GM23248 (cell line): ENCODE measurements at places on chromosomes 6 and 20.
A peak's percentile ranks its signal among the peaks of the same experiment; 100 is the strongest.

DNA sequence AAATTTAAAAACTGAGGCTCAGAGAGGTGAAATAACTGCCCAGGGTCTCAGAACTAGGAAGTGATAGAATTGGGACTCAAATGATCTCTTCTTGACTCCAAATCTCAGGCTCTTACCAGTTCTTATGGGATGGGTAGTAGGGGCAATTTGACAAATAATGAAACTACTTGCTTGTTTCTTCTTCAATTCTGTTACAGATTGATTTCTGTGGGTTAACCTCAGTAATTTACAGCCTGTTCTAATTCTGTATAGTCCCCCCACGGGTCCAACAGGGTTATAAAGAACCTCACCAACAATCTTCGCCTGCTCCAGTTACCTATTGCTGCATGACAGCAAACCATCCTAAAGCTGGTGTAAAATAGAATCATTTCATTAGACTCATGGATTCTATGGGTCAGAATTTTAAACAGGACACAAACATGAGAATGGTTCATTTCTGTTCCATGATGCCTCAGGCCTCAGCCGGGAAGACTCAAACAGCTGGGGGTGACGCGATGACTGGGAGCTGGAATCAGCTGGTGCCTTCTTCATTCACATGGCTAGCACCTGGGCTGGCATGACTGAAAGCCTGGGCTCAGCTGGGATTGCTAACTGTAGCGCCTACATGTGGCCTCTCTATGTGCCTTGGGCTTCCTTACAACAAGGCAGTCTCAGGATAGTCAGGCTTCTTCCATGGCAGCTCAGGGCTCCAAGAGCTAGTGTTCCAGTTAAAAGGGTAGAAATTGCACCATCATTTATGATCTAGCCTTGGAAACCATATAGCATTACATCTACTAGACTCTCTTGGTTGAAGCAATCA, 6.6 kb upstream of the WFDC2 start:
- H3K4me1 ChIP-seq, result no peaks in the 10 kb centered on the region
- H3K27ac ChIP-seq, result no peak overlapping the region
- DNase-seq, result no peak
- no peak overlapping the region for H3K4me3 ChIP-seq
- no peaks in the 10 kb centered on the region for H3K36me3 ChIP-seq

- H3K36me3 ChIP-seq, result no peaks in the 10 kb centered on the region
- H3K4me1 ChIP-seq, result peaks cover 10% of the 10 kb centered on the region
- H3K4me3 ChIP-seq, result no peak overlapping the region
- H3K27ac ChIP-seq, result no peak overlapping the region
- DNase-seq, result peak; percentile 26
- H3K27me3 ChIP-seq, result no peaks in the 10 kb centered on the region
Measured at GRCh38 chr6:43856005-43856765, 86.2 kb downstream of the VEGFA start.

DNA sequence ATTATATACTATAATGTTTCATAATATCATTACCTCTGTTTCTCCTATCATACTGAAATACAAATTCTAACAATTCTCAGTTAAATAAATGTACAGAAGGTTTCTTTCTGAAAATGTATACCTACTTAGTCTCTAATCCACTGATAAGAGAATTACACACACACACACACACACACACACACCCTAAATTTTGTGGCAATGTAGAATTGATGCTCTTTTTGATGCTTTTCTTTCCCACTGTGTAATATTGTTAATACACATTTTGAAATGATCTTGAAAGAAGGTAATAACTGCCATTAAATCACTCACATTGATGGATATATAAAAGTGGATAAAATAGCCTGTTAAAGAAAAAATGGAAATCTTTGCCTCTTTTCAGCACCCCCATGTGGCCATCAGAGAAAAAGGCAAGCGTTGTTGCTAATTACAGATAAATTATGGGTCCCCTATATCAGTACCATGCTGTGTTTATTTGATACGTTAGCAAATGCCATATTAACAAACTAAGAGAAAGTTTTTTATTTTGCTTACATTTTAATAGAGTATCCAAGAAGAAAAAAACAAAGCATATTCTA, 76.6 kb upstream of the VGLL2 start:
- DNase-seq, result peak; percentile 34
- no peak overlapping the region for H3K27ac ChIP-seq
- no peaks in the 10 kb centered on the region for H3K36me3 ChIP-seq

DNA sequence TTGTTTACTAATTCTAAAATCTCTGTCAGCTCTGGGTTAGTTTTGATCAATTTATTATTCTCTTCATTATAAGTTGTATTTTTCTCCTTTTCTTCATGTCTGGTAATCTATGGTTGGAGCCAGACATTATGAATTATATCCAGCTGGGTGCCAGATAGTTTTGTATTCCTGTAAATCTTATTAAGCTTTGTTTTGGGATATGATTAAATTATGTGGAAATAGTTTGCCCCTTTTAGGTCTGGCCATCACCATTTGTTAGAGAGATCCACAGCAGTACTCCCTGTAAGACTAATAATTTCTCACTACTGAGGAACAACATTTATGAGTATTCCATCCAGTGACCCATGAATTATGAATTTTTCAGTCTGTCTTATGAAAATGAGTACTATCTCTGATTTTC, 20.9 kb upstream of the SLC17A1 start:
- H3K36me3 ChIP-seq, result no peaks in the 10 kb centered on the region
- no peak for DNase-seq
- H3K27me3 ChIP-seq, result no peaks in the 10 kb centered on the region
- H3K4me1 ChIP-seq, result no peaks in the 10 kb centered on the region

DNA sequence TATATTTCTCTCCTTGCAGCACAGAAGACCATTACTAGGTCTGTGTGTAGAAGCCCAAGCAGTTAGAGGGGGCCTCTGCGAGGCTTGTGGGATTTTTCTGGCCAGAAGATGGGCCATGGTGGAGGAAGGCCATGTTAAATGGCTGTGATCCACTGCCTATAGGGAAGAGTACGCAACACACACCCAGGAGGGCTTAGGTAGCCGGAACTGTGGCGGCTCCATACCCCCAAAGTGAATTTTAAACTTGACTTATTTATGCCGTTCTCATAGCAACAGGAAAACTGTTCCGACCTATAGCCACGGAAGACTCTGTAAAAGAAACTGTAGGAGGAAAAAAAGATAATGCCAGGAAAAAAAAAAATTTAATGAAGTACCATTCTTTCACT, 69.5 kb downstream of the SLX4IP start:
- no peak overlapping the region for H3K27ac ChIP-seq
- no peak overlapping the region for H3K4me3 ChIP-seq
- peaks cover 14% of the 10 kb centered on the region for H3K4me1 ChIP-seq
- DNase-seq, result no peak

DNA sequence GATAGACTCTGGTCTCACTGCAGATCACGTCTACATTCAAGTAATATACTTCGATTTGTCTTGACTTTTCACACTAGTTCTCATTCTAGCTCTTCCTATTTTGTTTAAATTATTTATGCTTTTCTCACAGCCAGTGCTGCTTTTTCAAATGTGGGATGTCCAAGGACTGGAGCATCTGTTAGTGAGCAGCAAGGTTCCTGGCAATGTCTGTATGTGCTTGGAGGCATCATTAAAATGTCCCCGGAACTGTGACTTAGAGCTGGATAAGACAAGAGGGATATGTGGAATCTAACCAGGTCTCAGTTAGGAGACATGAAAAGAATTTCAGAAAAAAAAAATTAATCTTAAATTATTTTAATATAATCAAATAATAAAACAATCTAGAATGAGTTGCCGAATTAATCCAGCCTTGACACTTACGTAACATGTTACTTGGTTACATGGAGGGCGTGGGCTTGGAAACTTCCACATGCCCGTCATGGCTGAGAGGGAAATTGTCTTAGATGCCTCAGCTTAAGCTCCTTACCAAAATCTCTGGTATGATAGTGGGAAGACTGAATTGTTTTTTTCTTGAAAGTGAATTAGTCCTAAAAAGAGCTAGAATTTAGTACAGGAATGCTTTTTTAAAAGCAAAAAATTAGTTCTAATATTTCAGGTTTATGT, 21.4 kb upstream of the CARMIL1 start:
- no peak overlapping the region for H3K4me3 ChIP-seq
- peak; percentile 23 for DNase-seq
- no peaks in the 10 kb centered on the region for H3K4me1 ChIP-seq
- H3K27me3 ChIP-seq, result no peaks in the 10 kb centered on the region
- H3K27ac ChIP-seq, result no peak overlapping the region

DNA sequence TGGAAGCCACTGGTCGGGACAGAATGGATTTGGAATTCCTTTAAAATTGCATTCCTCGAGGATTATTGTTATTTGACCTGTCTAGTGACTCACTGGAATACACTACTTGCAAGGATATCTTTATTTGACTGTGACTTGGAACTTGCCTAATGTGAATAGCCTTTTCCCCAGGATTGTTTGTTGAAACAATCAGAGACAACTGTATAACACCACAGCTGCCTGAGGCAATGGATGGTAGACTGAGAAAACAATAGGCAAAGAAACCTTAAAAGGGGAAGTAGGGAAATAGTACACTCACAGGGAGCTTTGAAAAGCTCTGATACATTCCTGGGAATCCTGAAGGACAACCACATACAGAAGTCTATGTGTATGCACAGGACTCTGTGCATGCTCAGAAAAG, 465.3 kb downstream of the BMP2 start:
- H3K27me3 ChIP-seq, result no peaks in the 10 kb centered on the region
- H3K27ac ChIP-seq, result no peak overlapping the region
- no peaks in the 10 kb centered on the region for H3K4me1 ChIP-seq
- H3K4me3 ChIP-seq, result no peak overlapping the region
- no peak for DNase-seq

DNA sequence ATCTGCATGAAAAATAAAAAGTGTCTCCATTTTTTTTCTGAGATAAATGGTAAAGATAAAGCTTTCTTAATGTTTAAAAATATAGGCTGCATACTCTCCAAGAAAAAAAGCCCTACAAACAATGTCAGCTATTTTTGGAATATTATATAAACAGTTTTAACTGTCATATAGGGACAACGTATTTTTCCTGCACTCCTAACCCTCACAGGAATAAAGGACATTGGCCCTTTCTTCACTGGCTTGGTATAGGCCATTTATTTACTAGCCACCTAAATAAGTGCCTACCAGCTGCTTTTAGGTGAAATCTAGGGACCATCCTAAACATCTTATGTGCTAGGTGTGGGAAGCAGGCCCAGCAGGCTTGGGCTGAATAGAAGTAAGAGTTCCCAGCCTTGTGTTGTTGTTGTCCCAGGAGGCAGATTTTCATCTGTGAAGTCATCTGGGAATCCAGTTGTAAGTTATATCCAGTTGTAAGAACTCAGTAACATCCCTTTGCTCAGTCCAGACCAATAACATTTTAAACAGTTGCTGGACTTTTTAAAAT, 21.3 kb downstream of the FOXO3 start:
- H3K4me1 ChIP-seq, result peaks cover 62% of the 10 kb centered on the region
- no peaks in the 10 kb centered on the region for H3K27me3 ChIP-seq
- DNase-seq, result peak; percentile 52
- peak overlapping the region; percentile 58 for H3K4me3 ChIP-seq
- no peaks in the 10 kb centered on the region for H3K36me3 ChIP-seq
- H3K27ac ChIP-seq, result peak overlapping the region; percentile 69

GRCh38 chr20:8131598-8132483, at the start of gene PLCB1:
Gene PLCB1, plus strand, starts transcription at chr20:8132266. Its CDS starts 386 bp downstream, at chr20:8132652.
- H3K27ac ChIP-seq, result no peak within 1 kb of the TSS
- no peaks in the 10 kb centered on the region for H3K36me3 ChIP-seq
- peak; percentile 93 for DNase-seq
